ENCODE measurements at places on chromosomes 3 and 15.
A peak's percentile ranks its signal among the peaks of the same experiment; 100 is the strongest.

GRCh38 chr15:65363306-65363705 is 14.5 kb downstream of the IGDCC3 start:
- DNase-seq, result no peak

DNA sequence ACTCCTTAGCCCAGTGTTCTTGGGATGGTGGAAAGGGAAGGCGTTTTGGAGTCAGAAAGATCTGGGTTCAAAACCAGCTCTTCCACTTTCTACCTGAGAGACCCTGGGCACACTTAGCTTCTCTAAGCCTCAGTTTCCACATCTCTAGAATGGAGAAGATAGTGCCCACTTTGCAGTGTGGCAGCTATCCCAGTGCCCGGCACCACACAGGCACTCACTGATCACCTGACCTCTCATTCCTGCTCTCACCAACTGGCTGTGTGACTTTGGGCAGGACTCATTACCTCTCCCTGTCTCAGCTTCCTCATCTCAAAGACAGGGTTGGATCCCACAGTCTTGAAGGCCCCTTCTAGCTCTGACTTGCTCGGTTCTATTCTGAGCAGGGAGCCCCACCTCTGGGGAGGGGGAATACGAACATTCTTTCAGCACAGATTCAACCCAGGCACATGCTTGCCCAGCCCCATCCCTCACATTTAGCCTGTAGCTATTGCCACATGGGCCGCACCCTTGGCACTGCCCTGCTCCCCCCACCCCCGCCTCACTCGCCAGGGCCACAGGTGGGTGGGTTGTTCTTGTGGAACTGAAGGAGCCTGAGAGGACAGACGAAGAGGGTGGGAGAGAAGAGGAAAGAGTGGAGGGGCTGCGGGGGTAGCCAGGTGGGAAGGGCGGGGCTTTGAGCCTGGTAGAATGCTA is 39.2 kb downstream of the EPHB3 start:
- no peak for DNase-seq

GRCh38 chr15:74039656-74040010 is 42.7 kb downstream of the GOLGA6A start:
- no peak for DNase-seq

- DNase-seq, result peak; percentile 79
Measured at GRCh38 chr15:47987908-47988532, 132.8 kb upstream of the SLC24A5 start.

DNA sequence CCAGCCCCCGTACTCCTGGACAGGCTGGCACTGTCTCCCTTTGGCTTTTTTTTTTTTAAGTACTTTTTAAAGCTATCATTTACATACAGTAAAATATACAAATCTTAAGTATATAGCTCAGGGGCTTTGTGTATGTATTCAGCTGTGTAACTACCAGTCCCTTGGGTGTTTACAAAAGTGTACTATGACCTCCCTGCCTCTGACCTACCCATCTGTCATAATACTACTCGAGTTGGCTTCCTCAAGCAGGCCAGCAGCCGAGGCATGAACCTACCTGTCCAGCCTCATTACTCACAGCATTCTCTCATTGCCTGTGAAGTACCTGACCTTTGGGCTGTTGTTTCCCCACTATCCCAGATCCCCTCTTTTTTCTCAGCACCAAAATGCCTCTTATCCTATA is 33.2 kb downstream of the ABHD2 start:
- DNase-seq, result peak; percentile 77

DNA sequence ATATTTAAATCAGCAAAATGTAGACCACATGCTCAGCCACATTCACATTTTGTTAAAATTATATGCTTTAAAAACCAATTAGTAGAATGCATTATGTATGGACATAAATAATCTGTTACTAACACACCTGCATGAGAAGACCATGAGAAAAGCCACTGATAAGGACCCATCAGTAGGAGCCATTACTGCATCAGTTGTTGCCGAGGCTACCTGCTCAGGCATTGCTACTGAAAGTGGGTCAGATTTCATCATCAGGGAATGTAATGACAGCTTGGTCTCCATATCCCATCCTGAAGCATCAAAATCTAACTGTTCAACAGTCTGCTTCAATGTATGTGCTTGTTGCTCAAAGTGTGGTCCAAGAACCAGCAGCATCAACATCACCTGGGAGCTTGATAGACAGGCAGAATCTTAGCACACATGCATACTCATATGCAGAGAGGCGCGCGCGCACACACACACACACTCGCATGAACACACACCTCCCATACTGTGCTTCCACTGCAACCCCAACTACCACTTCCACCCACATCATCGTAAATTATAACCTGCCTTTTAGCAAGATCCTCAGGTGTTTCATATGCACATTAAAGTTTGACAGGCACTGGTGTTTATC is 72.4 kb upstream of the FOXB1 start:
- no peak for DNase-seq

- peak; percentile 83 for DNase-seq
Measured at GRCh38 chr15:53197426-53197839, 407.3 kb upstream of the ONECUT1 start.

DNA sequence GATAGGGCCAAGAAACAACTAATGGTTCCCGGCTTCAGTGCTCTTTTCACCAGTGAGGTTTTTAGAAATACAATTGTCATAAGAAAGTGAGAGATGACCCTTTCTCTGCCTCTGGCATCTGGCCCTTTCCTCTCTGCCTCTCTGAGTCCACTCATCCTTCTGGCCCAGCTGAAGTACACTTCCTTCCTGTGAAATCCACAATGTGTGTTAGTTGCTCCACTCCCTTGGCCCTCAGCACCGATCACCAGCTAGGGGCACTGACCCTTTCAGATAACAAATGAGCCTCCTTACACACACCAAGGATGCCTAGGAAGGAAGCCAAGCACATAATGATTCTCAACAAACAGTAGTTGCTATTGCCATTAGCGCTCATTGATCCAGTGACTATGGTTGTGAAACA is 2.9 kb upstream of the CAV3 start:
- DNase-seq, result no peak

- no peak for DNase-seq
Measured at GRCh38 chr15:85652457-85652856, 142.3 kb downstream of the KLHL25 start.

- no peak for DNase-seq
Measured at GRCh38 chr3:171218069-171218468, 191.5 kb upstream of the SLC2A2 start.

- DNase-seq, result no peak
Measured at GRCh38 chr3:40681658-40682055, 156.9 kb downstream of the ZNF621 start.

DNA sequence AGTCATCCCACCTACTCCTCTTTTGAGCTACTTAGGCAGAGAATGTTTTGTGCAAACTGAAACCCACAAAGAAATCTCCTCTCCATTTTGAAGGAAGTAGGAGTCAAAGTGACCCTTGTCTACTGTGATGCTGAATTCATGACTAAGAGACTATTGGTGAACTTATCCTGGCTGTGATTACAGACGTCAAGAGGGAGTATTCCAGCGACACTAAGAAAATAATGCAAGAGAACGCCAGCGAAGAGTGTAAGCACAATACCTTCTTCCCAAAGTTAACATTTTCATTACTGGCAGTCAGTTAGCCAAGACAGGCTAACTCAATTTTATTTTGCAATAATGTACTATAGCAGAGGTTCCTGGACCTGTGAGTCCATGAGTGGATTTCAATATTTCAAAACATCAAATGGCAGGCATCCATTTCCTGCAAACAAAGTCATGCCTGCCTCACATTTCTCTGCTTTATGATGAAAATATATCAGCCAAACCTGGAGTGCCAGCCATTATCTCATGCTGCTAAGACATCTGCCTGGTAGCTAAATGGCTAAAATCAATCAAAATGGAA is 59.0 kb downstream of the CTNNB1 start:
- DNase-seq, result no peak

GRCh38 chr15:85950101-85950500 is 129.6 kb upstream of the AGBL1 start:
- DNase-seq, result no peak

- DNase-seq, result no peak
Measured at GRCh38 chr15:96549136-96549535, 218.6 kb downstream of the NR2F2 start.

GRCh38 chr3:8542190-8543135 is 40.8 kb downstream of the LMCD1 start:
- DNase-seq, result no peak

GRCh38 chr3:49349348-49350114 is 8.6 kb downstream of the GPX1 start:
- DNase-seq, result peak; percentile 51

DNA sequence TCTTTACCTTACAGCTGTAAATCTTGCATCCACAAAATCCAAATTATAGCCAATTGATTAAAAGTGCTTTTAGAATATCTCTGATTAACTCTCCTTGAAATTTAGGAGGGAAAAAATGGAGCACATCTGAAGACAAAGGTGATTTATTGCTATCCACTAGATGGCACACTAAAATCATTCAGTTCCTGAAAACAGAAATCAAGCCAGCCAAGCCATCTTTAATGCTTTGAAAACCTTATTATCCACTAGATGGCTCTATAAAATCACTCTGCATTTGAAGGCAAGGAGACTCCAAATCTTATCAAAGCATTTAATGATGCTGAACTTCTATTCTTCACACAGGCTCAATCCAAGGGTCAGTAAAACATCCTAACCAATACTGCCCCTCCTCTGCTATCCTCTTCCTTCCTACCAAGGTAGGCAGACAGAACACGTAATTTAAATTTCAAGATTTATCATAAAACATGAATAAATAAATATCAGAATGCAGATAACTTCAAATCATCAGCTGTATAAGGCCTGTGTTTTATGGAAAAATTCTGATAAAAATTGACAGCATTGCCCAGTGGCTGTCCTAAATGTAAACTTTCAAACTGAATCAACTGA is 48.4 kb downstream of the GOLIM4 start:
- DNase-seq, result peak; percentile 81

- DNase-seq, result no peak
Measured at GRCh38 chr3:196390116-196390515, 42.1 kb downstream of the UBXN7 start.

DNA sequence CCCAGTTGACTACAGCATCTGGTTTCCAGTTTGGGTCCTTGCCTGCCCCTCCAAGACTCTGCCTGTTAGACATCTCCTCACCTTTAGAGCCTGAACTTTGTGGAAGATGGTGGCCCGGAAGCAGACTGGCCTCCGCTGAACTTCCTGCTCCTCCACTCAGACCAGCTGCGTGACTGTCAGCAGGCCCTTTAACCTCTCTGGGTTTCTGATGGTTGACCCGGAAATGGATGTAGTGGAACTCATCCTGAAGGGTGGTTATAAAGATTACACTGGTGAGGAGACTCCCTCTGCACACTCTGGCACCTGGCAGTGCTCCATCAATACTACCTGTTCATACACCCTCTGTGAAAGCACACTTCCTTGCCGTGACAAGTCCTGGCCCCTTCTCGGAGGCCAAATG is 151.9 kb upstream of the TLE3 start:
- no peak for DNase-seq

GRCh38 chr3:168514252-168514651 is 418.5 kb upstream of the GOLIM4 start:
- DNase-seq, result no peak

DNA sequence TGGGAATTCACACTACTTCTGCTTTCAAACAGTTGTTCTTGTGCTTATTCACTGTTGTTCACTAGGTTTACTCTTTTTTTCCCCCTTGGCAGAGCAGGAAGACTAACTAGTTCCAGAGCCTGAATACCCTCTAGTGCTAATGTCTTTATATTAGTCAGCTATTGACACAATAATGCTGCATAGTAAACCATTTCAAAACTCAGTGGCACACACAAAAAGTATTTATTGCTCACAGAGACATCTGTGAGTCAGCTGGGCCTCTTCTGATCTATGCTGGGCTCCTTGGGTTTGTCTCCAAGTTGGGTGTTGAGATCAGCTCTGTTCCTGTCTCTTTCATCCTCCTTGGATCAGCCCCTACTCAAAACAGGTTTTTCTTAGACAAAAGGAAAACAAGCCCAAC is 51.1 kb downstream of the RSRC1 start:
- peak; percentile 7 for DNase-seq

- DNase-seq, result peak; percentile 16
Measured at GRCh38 chr15:73564255-73564654, 68.9 kb downstream of the NPTN start.

DNA sequence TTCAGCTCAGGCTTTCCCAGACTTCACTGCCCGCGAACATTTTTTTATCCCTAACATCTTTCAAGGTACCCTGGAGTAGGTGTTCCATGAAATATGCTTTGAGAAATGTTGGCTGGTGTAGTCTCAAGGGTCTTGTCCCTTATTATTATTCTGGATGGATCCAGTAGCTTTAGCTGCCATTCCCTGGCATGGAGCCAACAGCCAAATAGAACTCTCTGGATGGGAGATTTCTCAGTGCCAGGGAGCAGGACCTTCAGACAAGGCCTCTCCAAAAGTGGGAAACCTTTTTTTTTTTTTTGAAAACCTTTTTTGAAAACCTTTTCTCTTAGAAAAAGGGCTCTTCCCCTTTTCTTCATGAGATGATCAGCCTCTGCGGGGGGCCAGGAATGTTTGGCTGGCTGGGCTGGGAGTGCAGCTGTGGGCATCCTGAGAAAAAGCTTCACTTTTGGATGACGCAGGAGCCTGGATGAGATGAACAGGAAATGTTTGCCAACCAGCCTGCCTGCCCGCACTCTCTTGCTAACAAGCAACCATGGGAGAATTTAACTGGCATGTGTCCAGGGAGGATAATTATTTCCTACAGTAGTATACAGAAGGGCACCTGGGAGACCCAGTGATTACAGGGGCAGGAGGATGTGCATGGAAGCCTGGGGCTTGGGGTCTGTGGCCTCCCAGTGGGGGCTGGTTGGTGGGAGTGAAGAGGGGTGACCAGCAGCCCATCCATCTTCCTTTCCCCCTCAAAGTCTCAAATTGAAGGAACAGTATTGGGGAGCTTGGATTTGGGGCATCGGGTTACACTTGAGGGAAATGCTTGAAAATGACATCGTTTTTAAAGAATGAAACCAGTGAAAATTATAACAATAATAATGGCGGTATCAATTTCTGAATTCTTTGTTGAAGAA is 109.1 kb upstream of the LRIG1 start:
- DNase-seq, result peak; percentile 18

- no peak for DNase-seq
Measured at GRCh38 chr3:135218304-135218703, 423.2 kb downstream of the EPHB1 start.

DNA sequence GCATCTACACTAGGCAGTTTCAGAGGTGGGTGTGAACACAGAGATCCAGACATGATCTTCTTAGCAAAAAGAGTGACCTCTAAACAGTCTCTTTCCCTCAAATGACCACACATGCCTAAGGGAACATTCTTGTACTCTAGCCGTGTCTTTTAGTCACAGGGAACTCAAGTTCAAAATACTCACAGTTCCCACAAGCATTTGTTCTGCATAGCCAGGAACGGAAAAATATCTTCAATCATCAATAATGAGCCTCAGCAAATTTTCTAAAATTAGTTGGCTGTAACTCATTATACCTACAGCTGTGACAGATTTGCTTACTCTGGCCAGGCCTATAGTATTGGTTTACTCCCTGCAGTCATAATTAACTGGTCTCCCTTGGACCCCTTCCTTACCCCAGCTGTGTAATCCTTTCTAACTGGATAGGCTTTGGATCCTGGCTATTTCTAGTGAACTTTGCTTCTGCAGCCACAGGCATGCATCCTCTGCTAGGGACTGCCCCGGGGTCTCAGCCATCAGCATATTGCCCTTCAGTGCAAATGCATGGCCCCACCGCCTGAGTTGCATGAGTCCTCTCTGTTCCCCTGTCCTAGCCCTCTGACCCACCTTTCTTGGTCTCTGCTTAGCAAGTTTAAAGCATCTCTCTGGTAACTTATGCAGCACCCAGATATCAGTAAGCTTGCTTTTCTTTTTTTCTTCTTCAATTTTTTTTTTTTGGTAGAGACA is 56.0 kb upstream of the HACD2 start:
- DNase-seq, result no peak

Measured in hepatocyte (in vitro differentiated cells).